ENCODE measurements at places on chromosomes 11 and 22. TPM values are rescaled to one million over a fixed set of nuclear protein-coding genes. Genes with fewer than 3 reads are reported as not detected.

KAT5 gene
- total RNA-seq = 79.9 TPM

ZC3H12C gene
- 1.9 TPM for total RNA-seq

RBMXL2 gene
- not detected for total RNA-seq

STK33 gene
- 3.4 TPM for total RNA-seq

LPXN gene
- total RNA-seq = 175 TPM

POTEH gene
- not detected for total RNA-seq

C11orf16 gene
- not detected for total RNA-seq

YPEL4 gene
- 1.0 TPM for total RNA-seq

CELSR1 gene
- 0.33 TPM for total RNA-seq

DDIAS gene
- total RNA-seq = 27.8 TPM

CRYBA4 gene
- not detected for total RNA-seq

DNA sequence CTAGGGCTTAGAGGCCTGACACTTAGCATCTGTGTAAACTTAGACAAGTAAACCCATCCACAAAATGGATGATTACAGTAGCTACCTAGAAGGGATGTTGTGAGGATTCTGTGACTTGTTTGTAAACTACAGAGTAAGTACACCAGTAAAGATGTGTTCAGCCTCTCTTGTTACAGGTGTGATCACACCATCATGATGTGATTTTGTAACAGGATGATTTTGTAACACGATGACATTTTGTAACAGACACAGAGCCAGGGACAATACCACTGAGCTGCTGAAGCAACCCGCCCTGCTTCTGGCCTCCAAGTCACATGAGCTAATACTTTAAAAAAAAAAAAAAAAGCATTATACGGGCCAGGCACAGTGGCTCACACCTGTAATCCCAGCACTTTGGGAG lies 17.0 kb downstream of the FADD start:
- DNase-seq = no peak

GRCh38 chr11:132184079-132184478 lies 813.7 kb downstream of the NTM start:
- no peak for DNase-seq

GRCh38 chr11:70883973-70884623 lies 368.3 kb downstream of the SHANK2 start:
- no peak for DNase-seq

- DNase-seq = no peak
These were observed 23.2 kb downstream of the TAF1D start for GRCh38 chr11:93718057-93718563.

- no peak for DNase-seq
These were observed 9.2 kb upstream of the QSER1 start for GRCh38 chr11:32883421-32883820.

DNA sequence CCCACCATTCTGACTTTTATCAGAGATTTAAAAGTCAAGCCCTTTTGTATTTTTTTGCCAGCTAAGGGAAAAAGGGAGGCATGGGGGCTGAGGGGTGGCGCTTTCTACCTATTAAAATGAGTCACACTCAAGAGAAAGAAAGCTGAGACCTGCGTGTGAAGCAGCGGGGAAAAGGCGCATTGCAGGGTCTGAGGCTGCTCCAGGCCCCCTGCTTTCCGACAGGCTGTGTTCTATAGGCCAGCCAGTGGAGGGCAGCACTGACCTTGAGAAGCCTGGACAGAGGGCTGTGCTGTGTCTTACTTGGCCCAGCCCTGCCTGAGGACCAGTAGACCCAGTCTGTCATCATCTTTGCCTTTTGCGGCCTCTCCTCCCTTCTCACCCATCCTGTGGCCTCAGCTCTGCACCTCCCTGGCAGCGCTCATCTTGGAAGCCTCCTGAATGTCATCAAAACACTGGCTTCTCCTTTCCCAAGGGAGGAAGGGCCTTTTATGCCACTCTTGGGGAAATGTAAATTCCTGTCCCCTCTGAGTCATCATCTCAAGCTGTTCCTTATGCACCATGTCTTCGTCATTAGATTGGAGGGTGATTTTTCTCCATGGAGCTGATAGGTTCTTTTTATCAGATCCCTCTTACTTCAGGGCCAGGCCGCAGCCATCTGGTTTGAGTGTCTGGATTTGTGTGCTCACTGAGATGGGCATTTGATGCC lies 12.6 kb upstream of the MAPK8IP1 start:
- DNase-seq = peak; percentile 53

DNA sequence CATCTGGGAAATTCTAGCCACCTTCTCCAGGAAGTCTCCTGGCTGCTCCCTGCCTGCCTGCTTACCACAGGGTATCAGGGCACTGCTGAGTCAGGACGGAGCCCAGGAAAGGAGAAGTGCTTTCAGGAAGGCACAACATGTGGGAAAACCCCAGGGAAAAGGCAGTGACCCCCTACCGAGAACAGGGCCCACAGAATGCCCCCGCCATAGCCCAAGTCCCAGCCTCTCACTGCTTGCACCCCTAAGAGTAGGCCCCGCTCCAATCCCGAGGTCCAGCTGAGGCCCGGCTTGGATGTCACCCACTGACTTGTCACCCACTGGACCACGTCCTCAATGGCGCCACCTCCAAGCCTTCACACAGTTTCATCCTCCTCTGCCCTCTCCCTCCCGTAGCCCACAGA lies 34.1 kb downstream of the ARAP1 start:
- DNase-seq = no peak

- DNase-seq = peak; percentile 49
These were observed 123.6 kb downstream of the ABTB2 start for GRCh38 chr11:34234086-34234740.

- DNase-seq = no peak
These were observed 8.8 kb upstream of the ST14 start for GRCh38 chr11:130150790-130151189.

GRCh38 chr11:12216671-12217374 lies 106.4 kb downstream of the MICAL2 start:
- no peak for DNase-seq

DNA sequence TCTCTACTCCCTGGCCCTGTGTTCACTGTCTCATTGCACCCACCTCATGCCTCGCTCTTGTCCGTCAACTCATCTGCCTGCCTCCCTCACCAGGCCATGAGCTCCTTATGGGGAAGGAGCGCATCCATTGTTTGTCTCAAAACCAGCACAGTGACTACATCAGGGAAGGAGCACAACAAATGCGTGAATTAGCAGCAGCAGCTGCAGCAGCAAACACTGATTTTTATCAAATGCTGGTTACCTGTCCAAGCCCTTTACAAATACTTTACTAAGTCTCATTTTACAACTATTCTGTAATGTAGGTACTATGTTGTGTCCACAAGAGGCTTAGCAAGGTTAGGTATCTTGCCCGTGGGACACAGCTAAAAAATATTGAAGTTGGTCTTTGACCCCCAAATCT lies 85.9 kb upstream of the PLET1 start:
- DNase-seq = no peak

- no peak for DNase-seq
These were observed 5.4 kb downstream of the HYOU1 start for GRCh38 chr11:119051440-119052162.

DNA sequence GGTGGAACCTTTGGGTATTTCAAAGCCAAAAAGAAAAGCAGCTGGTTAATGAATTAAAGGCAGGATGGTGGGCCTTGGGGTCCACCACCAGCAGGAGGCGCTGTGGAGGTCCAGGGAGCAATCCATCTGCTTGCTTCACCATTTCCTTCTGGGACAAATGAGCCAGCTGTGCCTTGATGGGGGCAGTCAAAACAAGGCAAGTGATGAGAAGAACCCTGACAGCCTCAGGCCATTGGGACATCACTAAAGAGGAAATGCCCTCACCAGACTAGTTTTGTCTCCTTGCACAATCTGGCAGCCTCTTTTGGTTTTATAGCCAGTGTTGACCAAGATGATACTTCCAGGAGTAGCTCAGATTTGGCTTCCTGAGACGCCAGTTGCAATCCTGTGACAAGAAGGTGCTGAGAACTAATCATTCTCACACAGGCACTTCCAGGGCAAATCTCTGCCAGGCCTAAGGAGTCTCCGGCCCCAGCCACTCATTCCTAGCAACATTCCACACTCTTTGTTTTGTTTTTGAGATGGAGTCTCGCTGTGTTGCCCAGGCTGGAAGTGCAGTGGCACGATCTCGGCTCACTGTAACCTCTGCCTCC lies 38.2 kb upstream of the WEE1 start:
- peak; percentile 58 for DNase-seq

GRCh38 chr22:23251445-23252093 lies 71.3 kb downstream of the BCR start:
- DNase-seq = no peak

DNA sequence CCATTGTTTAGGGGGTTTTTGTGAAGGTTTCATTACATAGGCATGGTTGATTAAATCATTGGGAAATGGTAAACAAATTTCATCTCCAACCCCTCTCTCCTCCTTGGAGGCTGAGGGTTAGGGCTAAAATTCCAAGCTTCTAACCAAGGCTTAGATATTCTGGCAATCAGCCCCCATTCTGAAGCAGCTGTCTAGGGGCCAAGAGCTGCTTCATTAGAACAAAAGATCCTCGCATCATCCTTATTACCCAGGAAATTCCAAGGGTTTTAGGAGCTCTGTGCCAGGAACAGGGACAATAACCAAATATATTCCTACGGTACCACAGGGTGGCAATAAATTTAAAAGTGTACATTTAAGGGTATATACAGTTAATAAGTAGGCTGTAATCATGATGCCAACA lies 22.5 kb upstream of the EED start:
- DNase-seq = no peak

- no peak for DNase-seq
These were observed 6.8 kb downstream of the SMIM38 start for GRCh38 chr11:69162505-69162904.

DNA sequence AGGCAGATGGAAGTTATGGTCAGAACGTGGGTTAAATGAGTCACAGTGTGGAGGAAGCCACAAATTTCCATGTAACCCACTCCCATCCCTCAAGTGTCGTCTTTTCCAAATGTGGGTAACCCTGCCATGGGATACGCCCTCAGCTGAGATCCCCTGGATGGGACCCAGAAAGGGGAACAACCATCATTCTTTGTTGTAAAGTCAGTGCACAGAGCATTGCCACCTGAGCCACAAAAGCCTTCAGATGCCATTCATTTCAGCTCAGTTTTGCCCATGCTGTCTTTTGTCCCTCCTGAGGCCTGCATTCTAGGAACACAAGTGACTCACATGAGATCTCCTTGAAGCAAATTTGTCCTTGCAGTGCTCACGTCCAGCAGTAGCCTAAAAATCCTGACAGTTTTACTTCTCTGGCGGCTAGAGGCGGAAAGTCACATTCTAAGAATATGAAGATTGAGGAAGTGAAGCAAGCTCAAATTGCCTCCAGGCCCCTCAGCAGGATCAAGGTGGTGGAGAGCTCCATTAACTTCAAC lies 30.6 kb downstream of the MMP13 start:
- no peak for DNase-seq

- DNase-seq = no peak
These were observed 68.3 kb downstream of the BCR start for GRCh38 chr22:23248583-23248982.

DNA sequence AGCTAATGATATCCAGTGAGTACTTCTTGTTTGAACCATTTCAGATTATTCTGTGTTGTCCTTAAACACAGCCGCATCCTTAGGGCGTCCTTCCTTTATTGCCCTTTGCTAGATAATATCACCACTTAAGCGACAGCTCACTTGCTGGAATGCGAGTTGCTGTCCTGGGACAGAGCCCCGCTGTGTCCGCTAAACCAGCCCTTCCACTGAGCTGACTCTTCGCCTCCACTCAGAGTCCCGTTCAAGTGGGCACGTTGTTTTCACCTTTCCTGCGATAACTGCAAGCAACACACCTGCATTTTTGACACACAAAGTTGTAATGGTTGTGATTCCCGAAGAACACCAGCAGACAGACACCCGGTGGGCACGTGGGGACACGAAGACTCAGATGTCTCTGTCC lies 140.0 kb downstream of the TBC1D22A start:
- DNase-seq = no peak

DNA sequence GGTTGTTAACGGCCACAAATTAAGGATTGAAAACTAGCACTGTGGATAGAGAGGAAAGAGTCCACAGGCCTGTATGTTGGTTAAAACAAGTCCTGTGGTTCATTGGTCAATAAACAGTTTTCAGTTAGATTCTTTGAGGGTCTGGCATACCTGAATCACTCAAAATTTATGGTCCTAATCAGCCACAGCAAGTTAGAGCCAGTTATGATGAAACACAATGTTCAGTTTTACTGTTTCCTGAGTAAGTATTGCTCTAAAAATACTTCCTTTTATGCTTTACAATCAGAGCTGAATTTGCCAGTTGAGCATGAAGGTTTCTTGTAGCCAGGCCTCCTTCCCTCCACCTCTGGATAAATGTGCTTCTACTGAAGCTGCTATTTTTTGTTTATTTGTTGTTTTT lies 12.9 kb upstream of the CAT start:
- DNase-seq = no peak

Measured in CD8-positive, alpha-beta memory T cell (primary cell).